ENCODE measurements at places on chromosomes 16 and 17. TPM values are rescaled to one million over a fixed set of nuclear protein-coding genes. Genes with fewer than 3 reads are reported as not detected.

BOLA2B gene
- 25.6 TPM for total RNA-seq

ZPBP2 gene
- not detected for total RNA-seq

PIRT gene
- total RNA-seq = not detected

WBP2 gene
- 21.0 TPM for total RNA-seq

HEATR9 gene
- total RNA-seq = not detected

CCL8 gene
- total RNA-seq = not detected

ASPHD1 gene
- 1.3 TPM for total RNA-seq

PRR14 gene
- total RNA-seq = 11.1 TPM

Data from pulmonary artery endothelial cell (primary cell).